ENCODE measurements at places on chromosomes 3 and 15.

GRCh38 chr3:94063496-94064119 is 747 bp downstream of the NSUN3 start:
- H3K27me3 ChIP-seq = no peaks in the 10 kb centered on the region
- H3K4me3 ChIP-seq = peak overlapping the region; percentile 86
- no peaks in the 10 kb centered on the region for H3K36me3 ChIP-seq
- peak overlapping the region; percentile 99 for H3K27ac ChIP-seq
- no peaks in the 10 kb centered on the region for H3K4me1 ChIP-seq
- DNase-seq = no peak

- H3K27me3 ChIP-seq = no peaks in the 10 kb centered on the region
- no peak overlapping the region for H3K27ac ChIP-seq
- H3K4me3 ChIP-seq = no peak overlapping the region
- no peaks in the 10 kb centered on the region for H3K4me1 ChIP-seq
Measured at GRCh38 chr15:87243474-87243873, 1013.1 kb downstream of the NTRK3 start.

GRCh38 chr3:111668888-111669488 is 73.8 kb upstream of the ZBED2 start:
- H3K36me3 ChIP-seq = no peaks in the 10 kb centered on the region
- no peak for DNase-seq
- no peak overlapping the region for H3K4me3 ChIP-seq
- H3K4me1 ChIP-seq = no peaks in the 10 kb centered on the region

- H3K27ac ChIP-seq = no peak overlapping the region
- no peaks in the 10 kb centered on the region for H3K4me1 ChIP-seq
- H3K4me3 ChIP-seq = no peak overlapping the region
- H3K27me3 ChIP-seq = no peaks in the 10 kb centered on the region
- no peak for DNase-seq
- no peaks in the 10 kb centered on the region for H3K36me3 ChIP-seq
Measured at GRCh38 chr3:139187648-139188047, 143.0 kb upstream of the PRR23C start.

DNA sequence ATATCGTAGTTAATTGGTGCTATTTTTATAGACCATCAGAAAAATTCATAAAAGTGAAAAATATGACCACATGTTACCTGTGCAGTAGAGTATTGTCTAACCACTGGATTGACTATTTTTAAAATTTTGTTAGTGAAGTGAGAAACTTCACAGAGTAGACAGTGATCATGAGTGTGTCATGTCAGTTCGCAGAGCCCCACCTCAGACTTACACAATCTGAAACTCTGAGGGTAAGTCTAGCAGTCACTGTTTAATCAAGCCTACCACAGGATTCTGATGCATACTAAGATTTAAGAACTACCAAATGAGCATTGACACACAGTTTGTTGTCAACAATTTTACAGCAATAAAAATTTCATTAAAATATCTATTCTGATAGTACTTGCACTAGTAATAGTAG is 552.9 kb upstream of the SUCLG2 start:
- H3K4me3 ChIP-seq = no peak overlapping the region
- DNase-seq = no peak
- H3K27me3 ChIP-seq = no peaks in the 10 kb centered on the region

- H3K27ac ChIP-seq = peak overlapping the region; percentile 6
Measured at GRCh38 chr3:37031096-37031682, 37.9 kb downstream of the MLH1 start.

- DNase-seq = no peak
- H3K36me3 ChIP-seq = no peaks in the 10 kb centered on the region
- no peak overlapping the region for H3K4me3 ChIP-seq
- no peaks in the 10 kb centered on the region for H3K27me3 ChIP-seq
- no peaks in the 10 kb centered on the region for H3K4me1 ChIP-seq
Measured at GRCh38 chr3:49844464-49845183, 11.7 kb downstream of the TRAIP start.

- H3K4me1 ChIP-seq = no peaks in the 10 kb centered on the region
- no peaks in the 10 kb centered on the region for H3K36me3 ChIP-seq
- no peaks in the 10 kb centered on the region for H3K27me3 ChIP-seq
Measured at GRCh38 chr3:186380622-186381380, 18.8 kb upstream of the DGKG start.

DNA sequence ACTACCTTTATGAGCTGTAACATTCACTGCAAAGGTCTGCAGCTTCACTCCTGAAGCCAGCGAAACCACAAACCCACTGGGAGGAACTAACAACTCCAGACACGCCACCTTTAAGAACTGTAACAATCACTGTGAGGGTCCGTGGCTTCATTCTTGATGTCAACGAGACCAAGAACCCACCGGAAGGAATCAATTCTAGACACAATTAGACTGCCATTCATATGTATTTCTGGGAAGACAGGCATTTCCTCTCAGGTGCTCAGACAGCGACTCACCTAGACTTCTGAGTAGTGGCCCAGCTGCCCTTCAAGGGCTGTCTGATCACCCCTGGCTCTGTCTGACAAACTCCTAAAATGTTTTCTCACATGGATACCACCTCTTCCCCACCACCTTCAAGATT is 506.8 kb downstream of the PDCD6IP start:
- no peak overlapping the region for H3K27ac ChIP-seq
- no peaks in the 10 kb centered on the region for H3K27me3 ChIP-seq
- H3K36me3 ChIP-seq = no peaks in the 10 kb centered on the region
- no peak overlapping the region for H3K4me3 ChIP-seq
- DNase-seq = no peak

DNA sequence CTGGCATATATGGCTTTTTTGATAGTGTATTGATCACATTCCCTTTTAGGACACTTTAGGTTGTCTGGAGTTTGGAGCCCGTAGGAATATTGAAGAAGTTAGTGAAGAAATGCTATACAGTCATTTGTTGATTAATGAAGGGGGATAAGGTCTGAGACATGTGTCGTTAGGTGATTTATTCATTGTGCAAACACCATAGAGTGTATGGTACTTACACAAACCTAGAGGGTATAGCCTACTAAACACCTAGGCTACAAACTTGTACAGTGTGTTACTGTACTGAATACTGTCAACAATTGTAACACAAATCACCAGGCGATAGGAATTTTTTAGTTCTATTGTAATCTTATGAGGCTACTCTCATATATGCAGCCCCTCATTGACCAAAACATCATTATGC is 3.3 kb downstream of the TPM1 start:
- H3K27me3 ChIP-seq = no peaks in the 10 kb centered on the region
- H3K27ac ChIP-seq = peak overlapping the region; percentile 93
- DNase-seq = no peak
- peak overlapping the region; percentile 93 for H3K4me3 ChIP-seq

- H3K27ac ChIP-seq = no peak overlapping the region
- no peaks in the 10 kb centered on the region for H3K4me1 ChIP-seq
- peak; percentile 34 for DNase-seq
- H3K4me3 ChIP-seq = no peak overlapping the region
Measured at GRCh38 chr15:33451385-33451784, 140.6 kb downstream of the RYR3 start.

- no peak for DNase-seq
- H3K27me3 ChIP-seq = no peaks in the 10 kb centered on the region
- H3K4me3 ChIP-seq = no peak overlapping the region
- no peaks in the 10 kb centered on the region for H3K36me3 ChIP-seq
- H3K27ac ChIP-seq = no peak overlapping the region
- no peaks in the 10 kb centered on the region for H3K4me1 ChIP-seq
Measured at GRCh38 chr3:11651900-11652299, 8.2 kb upstream of the VGLL4 start.

- H3K36me3 ChIP-seq = no peaks in the 10 kb centered on the region
- no peaks in the 10 kb centered on the region for H3K4me1 ChIP-seq
- no peak overlapping the region for H3K27ac ChIP-seq
- H3K27me3 ChIP-seq = no peaks in the 10 kb centered on the region
Measured at GRCh38 chr3:65348398-65348995, 660.7 kb upstream of the ADAMTS9 start.

DNA sequence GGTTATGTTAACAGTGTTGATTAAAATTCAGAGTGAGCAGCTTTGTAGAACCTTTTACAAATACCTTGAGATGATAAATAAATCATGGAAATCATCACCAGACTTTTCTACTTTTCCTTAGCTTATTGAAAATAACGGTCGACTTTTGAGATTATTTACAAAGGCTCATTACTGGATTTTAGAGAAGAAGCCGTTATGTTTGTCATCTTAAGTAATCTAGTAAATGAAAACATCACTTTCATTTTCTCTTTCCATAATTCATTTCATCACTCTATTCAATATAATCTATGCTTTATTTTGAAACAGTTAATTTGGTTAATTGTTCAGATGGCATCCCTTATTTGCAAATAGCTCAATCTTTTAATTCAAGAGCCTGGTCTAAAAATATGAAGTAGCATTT is 3.6 kb downstream of the PLCL2 start:
- H3K4me3 ChIP-seq = peak overlapping the region; percentile 29
- DNase-seq = no peak
- no peak overlapping the region for H3K27ac ChIP-seq
- no peaks in the 10 kb centered on the region for H3K4me1 ChIP-seq
- no peaks in the 10 kb centered on the region for H3K27me3 ChIP-seq

- no peaks in the 10 kb centered on the region for H3K36me3 ChIP-seq
- no peak for DNase-seq
- no peak overlapping the region for H3K4me3 ChIP-seq
- H3K4me1 ChIP-seq = no peaks in the 10 kb centered on the region
- H3K27ac ChIP-seq = no peak overlapping the region
- H3K27me3 ChIP-seq = no peaks in the 10 kb centered on the region
Measured at GRCh38 chr3:145906301-145906700, 254.7 kb downstream of the PLOD2 start.

- H3K4me3 ChIP-seq = no peak overlapping the region
- no peaks in the 10 kb centered on the region for H3K4me1 ChIP-seq
- H3K36me3 ChIP-seq = no peaks in the 10 kb centered on the region
- no peaks in the 10 kb centered on the region for H3K27me3 ChIP-seq
Measured at GRCh38 chr3:161851941-161852566, 355.4 kb downstream of the OTOL1 start.

GRCh38 chr3:49673715-49674496 is at the start of gene APEH:
APEH (plus strand) TSS chr3:49674351; CDS start chr3:49674402, 51 bp downstream.
- peaks cover under 1% of the 10 kb centered on the region for H3K36me3 ChIP-seq
- peak within 1 kb of the TSS; percentile 95 for H3K4me3 ChIP-seq
- H3K4me1 ChIP-seq = peaks cover 6% of the 10 kb centered on the region
- DNase-seq = peak; percentile 95
- peak within 1 kb of the TSS; percentile 91 for H3K27ac ChIP-seq

- DNase-seq = no peak
- H3K4me3 ChIP-seq = no peak overlapping the region
- H3K36me3 ChIP-seq = no peaks in the 10 kb centered on the region
- H3K27ac ChIP-seq = no peak overlapping the region
Measured at GRCh38 chr15:92068121-92068520, 214.6 kb downstream of the SLCO3A1 start.

DNA sequence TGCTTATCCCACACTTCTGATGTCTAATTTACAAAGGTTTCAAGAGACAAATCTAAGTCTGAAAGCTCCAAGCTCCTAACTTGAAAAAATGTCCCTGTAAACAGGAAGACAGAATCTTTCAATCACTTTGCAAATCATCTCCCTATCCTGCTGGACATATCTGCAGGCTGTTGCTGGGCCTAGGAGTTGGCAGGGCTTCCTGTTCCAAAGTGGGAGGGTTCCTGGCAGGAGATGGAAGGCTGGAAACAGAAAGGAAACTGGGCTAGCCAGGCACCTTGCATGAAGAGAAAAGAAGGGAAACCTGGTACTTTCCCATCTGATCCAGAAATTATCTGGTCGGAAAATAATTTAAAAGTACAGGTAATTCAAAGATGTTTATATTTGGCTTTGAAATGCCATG is 227.3 kb upstream of the IL12A start:
- H3K4me1 ChIP-seq = no peaks in the 10 kb centered on the region
- no peak overlapping the region for H3K4me3 ChIP-seq
- peak; percentile 70 for DNase-seq

GRCh38 chr15:70765504-70766281 is 2.3 kb upstream of the UACA start:
- H3K4me3 ChIP-seq = no peak overlapping the region
- H3K27me3 ChIP-seq = no peaks in the 10 kb centered on the region
- DNase-seq = no peak

- H3K27me3 ChIP-seq = no peaks in the 10 kb centered on the region
- no peaks in the 10 kb centered on the region for H3K4me1 ChIP-seq
- peak; percentile 86 for DNase-seq
- peak overlapping the region; percentile 9 for H3K27ac ChIP-seq
- H3K36me3 ChIP-seq = no peaks in the 10 kb centered on the region
Measured at GRCh38 chr3:13495921-13496723, 16.0 kb downstream of the HDAC11 start.

DNA sequence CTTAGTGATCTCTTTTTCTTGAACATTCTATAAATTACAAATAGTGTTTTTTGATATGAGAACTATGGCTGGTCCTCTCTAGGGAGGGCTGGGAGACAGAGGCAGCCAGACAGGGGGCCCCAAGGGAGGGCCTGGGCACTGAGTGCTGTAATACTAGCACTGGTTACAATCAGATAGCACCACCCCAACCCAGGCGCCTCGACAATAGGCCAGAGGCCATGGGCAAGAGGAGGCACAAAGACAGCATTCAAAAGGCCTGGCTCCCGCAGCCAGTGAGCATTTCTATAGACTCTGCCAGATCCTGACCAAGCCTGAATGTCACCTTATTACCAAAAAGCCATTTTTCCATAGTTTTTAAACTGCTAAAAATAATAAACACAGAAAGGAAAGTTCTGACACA is 158.5 kb downstream of the THRB start:
- no peak for DNase-seq
- H3K27me3 ChIP-seq = no peaks in the 10 kb centered on the region
- no peaks in the 10 kb centered on the region for H3K36me3 ChIP-seq
- H3K4me3 ChIP-seq = no peak overlapping the region
- no peaks in the 10 kb centered on the region for H3K4me1 ChIP-seq

DNA sequence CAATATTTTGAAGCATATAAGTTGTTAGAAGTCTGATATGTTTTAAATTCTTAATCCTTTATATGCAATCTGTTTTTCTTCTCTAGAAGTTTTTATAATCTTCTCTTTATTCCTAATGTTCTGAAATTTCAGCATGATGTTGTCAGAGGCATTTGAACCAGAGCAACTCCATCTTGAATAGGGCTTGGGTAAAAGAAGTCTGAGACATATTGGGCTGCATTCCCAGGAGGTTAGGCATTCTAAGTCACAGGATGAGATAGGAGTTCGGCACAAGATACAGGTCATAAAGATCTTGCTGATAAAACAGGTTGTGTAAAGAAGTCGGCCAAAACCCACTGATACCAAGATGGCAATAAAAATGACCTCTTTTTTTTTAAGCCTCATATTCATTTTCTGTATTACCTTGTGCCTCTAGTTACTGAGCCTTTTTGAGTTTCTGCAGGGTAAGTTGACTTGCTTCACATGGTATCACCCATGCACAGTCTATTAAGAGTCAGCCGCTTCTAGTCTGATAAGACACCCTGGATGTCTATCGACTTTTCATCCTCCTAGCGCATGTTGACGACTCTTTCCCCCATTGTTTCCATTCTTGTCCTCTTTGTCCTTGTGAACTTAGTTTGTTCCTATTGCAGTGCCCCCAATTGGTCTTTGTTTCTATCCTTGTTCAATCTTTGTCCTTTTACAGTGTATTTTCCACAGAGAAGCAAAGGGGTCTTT is 80.8 kb upstream of the RNU6-1 start:
- no peak overlapping the region for H3K4me3 ChIP-seq
- DNase-seq = no peak
- H3K4me1 ChIP-seq = no peaks in the 10 kb centered on the region
- no peaks in the 10 kb centered on the region for H3K36me3 ChIP-seq
- no peak overlapping the region for H3K27ac ChIP-seq

GRCh38 chr3:150567328-150567727 is 20.7 kb downstream of the EIF2A start:
- no peaks in the 10 kb centered on the region for H3K27me3 ChIP-seq
- H3K4me1 ChIP-seq = no peaks in the 10 kb centered on the region
- no peak for DNase-seq
